ENCODE measurements at places on chromosomes 6 and 20. TPM values are rescaled to one million over a fixed set of nuclear protein-coding genes. Genes with fewer than 3 reads are reported as not detected.

GRCh38 chr6:160358225-160359119, 10.3 kb downstream of the SLC22A3 start:
- DNase-seq: no peak

DNA sequence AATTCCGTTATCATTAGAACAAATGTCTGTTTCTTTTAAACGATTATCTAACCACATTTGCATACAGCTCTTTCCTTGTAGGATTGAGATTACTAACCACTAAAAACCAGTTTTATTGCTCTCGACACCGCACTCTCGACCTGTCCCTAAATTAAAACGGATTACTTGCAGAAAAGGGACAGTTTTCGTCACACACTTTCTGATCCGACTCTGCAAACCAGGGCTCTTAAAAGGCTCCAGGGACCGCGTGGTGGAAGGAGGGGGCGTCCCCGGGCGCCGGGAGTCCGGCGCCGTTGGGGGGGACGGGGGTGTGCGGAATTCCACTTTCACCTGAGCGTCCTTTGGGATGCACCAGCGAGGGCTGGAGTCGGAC, 731 bp downstream of the MAK start:
- DNase-seq: no peak

DNA sequence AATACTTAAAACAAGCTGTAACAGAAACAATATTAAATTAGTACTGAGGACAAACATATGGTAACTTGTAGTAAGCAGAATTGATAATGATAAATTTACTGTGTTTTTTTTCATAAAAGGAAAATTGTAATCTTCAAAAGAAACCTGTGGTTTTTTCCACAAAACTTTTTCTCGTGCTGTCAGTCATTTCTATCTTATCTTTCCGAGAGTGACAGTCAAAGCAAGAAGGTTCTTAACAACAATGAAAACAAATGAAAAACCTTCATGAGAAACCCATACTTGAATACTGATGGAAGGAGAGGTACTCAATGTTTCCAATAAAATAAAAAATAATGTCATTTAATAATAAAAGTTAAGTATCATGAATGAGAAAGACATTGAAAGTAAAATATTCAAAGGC, 174.0 kb downstream of the TBC1D32 start:
- DNase-seq: no peak

- DNase-seq: no peak
These were observed 385.0 kb upstream of the SLC35B3 start for GRCh38 chr6:8820313-8820712.

Gene TFAP2A
- total RNA-seq: 3.0 TPM

- DNase-seq: no peak
These were observed 447.4 kb downstream of the PKHD1 start for GRCh38 chr6:51640021-51640420.

GRCh38 chr20:60035-60918, 27.2 kb upstream of the DEFB125 start:
- no peak for DNase-seq

Gene TGM3
- not detected for total RNA-seq

Gene RNF8
- total RNA-seq: 17.2 TPM

Gene COX4I2
- total RNA-seq: 2.1 TPM

DNA sequence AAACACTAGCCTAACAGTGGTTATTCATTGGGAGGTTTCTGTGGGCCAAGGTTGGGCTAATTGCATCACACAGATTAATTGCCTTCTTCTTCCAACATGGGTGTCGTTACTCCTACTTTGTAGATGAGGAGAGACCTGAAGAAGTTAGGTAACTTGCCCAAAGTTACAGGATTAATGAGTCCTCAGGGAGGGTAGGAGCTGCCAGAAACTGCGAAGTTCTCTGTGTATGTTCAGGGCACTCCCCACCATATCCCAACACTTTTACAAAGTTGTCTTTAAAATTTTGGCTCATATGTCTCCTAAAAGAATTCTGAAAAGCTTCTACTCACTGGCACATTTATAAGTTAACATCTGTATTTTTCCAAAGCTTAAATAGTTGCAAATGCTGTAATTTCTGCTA, 323.5 kb upstream of the HSF2 start:
- no peak for DNase-seq

DNA sequence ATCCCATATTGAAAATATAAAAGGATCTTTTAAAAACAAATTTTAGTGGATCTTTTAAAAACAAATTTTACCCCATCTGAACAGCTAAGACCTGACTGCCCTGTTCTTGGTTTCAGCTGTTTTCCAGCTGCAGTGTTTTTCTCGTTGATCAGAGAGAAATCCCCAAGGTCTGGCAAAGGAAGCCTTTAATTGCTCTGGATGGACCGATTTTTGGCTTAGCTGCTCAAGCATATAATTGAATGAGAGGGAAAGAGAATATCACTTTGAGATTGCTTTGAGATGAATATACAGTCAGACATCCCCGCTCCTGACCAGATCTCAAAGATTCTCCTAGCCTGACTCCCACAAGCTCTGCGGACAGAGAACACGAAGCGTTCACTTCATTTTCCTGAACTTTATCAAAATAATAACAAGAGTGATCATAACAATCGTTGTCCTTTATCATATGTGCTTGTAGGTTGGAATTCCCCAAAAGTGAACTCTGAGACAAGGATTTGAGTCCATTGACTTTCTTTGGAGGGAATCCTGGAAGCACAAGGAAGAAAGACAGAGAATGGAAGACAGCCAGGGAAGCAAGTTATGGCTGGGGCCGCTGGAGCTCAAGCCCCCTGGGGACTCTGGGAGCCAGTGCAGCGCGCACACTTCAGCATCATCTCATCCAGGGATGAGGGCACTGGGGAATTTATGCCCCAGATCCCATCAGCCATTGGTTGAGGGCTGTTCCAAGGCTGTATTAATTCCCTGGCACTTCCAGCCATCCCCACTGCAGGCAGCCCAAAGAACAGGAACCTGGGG, 101.3 kb downstream of the SNX5 start:
- no peak for DNase-seq

DNA sequence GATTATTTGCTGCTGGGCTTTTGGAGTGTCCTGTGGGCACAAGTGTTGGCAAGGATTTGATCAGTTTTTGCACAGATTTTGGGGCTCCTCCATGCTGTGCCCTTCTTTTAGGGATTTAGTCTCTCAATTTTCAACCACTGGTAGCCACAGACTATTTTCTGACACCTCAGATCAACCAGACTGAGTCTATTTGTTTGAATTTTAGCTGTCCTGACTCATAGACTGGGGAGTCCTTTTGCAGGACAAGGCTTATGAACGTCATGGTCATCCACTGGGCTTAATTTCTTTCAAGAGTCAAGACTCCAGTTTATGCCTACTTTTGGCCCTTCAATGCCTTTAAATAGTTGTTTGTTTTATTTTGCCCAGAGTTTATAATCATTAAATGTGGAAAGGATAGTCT, 59.3 kb downstream of the BCKDHB start:
- no peak for DNase-seq

GRCh38 chr20:58642441-58642840, 8.6 kb upstream of the STX16 start:
- DNase-seq: no peak

Gene SYTL3
- 4.8 TPM for total RNA-seq

- no peak for DNase-seq
These were observed 64.3 kb downstream of the BCAS4 start for GRCh38 chr20:50859161-50859560.

Gene PCK1
- total RNA-seq: under 0.01 TPM

DNA sequence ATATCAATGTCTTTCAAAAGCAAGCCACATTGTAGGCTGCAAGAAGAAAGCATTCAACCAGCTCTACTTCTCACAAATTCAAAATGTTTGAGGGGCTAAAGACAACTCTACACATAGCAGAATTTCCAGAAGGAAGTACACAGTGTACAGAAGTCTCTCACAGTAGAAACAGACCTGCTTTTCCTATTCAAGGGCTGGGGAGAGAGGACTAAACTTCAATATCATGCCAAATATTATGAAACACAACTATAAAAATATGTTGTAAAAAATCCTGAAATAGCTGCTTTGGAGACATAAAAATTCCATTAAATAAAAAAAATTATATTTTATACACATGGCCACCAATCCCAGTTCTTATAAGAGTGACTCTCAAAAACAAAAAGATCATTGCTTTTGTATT, 70.8 kb upstream of the IPCEF1 start:
- DNase-seq: no peak

Gene DDX43
- 3.5 TPM for total RNA-seq

Gene NHSL1
- 15.6 TPM for total RNA-seq

DNA sequence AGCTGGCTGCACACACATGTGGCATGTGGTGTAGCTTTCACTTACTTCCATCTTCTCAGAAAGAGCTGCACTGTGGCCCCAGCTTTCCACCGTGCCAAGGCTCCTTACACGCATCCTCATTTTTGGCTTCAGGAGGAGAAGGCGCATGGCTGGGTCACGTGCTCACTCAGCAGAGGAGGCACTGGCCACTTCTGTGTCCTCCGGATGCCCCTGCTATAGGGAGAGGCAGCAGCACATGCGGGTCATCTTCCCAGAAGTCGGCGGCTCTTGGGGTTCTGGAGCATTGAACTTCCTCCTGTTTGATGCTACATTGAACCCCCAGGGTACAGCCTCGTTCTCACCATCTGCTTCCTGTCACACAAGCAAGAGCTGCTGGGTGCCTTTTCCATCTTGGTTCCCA, 111.3 kb downstream of the FAM120B start:
- DNase-seq: peak; percentile 62

Gene ID4
- 64.6 TPM for total RNA-seq

GRCh38 chr6:33856655-33857054, 52.9 kb upstream of the MLN start:
- DNase-seq: no peak

Gene BTN1A1
- total RNA-seq: not detected

Gene TRAM2
- total RNA-seq: 22.8 TPM

GRCh38 chr6:37889486-37889885, 70.0 kb downstream of the ZFAND3 start:
- DNase-seq: no peak

DNA sequence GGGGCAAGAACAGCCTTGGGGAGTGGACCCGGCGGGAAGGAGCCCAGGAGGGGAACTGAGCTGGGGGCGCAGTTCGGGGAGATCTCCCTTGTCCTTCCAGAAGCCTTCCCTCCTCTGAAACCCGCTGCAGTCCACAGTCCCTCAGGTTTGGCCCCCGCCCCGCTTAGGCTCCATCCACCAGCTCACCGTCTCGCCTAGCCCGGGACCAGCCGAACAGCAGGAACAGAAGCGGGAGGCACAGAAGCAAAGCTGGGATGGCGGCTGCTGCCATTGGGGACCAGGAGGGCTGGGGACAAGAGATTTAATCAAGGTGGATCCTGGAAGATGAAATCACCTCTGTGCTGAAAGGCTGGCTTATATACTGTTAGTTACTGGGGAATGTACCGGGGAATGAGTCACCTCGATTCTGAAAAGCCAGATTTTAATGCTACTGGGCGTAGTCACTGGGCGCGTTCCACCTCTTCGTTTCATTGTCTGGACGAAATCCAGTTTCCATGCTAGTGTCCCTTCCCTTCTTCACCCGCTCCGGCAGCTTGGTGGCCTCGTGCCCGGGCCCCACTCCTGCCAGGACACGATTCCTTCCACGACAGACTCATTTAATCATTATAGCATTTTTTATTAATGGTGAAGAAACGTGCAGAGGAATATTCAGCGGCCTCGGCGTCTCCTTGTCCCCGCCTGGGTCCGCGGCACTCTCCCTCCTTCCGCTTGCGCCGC, at the start of gene RAET1L:
Gene RAET1L (minus strand): TSS at position 332 of the 717 bp plus-strand sequence. CDS start 61 bp downstream, at position 271.
- DNase-seq: no peak

- no peak for DNase-seq
These were observed 45.9 kb downstream of the CDH4 start for GRCh38 chr20:61297986-61298385.

Gene MLIP
- 1.5 TPM for total RNA-seq

DNA sequence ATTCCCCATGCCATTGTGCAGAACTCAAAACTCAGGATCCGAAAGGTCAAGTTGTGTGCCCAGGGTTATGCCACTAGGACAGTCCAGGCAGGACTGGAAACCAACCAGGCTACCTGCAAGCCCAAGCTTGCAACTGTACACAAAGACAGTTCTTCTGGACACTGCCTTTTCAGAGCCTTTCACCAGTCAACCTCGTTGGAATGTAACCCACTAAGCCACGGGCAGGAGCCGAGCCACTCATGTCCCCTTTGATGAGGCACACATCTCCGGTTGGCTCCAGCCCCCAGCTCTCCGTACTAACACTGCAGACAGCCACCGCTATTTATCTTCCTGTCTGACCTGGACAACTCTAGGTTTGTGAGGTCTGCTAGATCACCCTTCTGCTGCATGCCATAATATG, 62.5 kb downstream of the BMP7 start:
- no peak for DNase-seq

DNA sequence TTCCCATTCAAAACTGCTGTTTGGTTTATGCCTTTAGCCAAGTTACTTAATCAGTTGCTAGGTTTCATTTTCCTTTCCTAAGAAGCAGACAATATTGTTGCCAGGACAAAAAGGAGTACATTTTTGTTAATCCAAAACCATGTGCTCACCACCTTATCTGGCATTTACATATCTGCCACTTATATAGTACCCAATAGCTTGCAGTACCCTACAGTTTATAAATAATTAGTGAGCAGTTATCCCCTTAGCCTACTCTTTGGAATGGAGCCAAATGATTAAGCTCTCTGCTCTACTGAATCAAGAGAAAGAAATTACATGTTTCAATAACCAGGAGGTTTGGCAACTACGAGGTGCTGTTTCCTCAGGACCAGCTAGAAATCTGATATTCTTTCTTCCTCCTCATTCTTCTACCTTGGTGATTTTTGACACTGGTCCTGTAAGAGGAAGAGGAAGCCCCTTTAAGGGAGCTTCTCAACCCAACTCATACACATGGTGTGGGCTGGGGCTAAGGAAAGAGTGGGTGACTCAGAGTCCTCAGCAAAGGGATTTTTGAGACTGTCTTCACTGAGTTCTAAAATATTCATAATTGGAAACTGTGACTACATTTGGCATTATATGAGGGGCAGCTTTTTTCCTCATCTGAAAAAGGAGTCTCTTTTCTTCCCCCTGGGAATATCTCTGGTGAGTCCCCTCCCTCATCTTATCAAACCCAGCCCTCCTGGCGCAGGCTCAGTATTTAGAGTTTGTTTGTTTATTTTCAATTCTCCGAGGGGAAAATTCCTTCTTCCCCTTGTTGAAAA, 1.5 kb downstream of the ZNFX1 start:
- DNase-seq: no peak

Gene TMEM244
- total RNA-seq: not detected

DNA sequence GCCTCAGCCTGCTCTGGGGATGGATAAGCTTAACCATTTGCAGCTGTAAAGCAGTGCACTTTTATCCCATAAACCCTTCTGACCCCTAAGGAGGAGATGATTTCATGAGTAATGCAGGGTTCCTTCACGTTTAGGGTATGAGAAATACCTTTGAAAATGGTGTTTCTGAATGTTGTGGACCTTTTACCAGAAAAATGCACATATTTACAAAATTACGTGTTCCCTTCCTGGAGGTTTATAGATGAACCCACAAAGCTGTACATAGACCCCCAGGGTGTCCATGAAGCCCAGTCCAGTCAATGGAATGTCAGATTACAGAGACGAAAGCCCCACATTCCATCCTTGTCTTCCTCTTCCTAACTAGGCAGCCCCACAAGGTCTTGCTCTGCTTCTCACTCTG, 78.6 kb upstream of the INSM1 start:
- no peak for DNase-seq

- DNase-seq: no peak
These were observed 2.8 kb downstream of the NKX2-4 start for GRCh38 chr20:21394551-21394950.

- DNase-seq: no peak
These were observed 48.2 kb downstream of the FRK start for GRCh38 chr6:116012471-116012949.

Measured in esophagus muscularis mucosa (tissue), 4 donors.